NCI-H774 (cell line): ENCODE measurements at places on chromosomes 7 and 10.

GRCh38 chr7:118152149-118152548 lies 31.8 kb upstream of the LSM8 start:
- no peak for DNase-seq

GRCh38 chr7:1059200-1060091 lies 15.1 kb downstream of the GPR146 start:
- DNase-seq = no peak

- DNase-seq = no peak
Measured at GRCh38 chr7:55953707-55954475, 2.2 kb downstream of the MRPS17 start.

GRCh38 chr10:21015851-21016250 lies 118.7 kb upstream of the NEBL start:
- no peak for DNase-seq

DNA sequence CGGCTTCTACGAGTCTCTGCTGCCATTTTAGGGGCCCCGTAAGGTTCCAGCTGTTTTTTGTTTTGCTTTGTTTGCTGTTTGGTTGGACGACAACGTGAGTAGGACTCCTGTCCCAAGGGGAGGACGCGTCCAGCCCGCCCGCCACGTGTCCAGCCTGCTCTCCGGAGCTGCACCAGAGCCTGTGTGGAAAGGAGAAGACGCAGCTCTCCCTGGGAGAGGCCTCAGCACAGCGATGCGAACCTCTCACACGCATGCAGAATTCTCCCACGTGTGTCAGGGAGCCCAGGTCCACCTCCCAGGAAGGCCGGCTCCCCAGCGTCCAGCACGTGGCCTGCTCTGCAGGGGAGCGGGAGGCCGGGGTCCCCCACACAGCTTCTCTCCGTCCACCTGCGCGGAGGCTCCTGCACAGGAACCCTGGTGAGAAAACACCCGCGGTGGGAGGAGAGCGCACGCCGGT lies 36.4 kb upstream of the DNAJB6 start:
- no peak for DNase-seq

- peak; percentile 51 for DNase-seq
Measured at GRCh38 chr10:104862-105565, 30.2 kb upstream of the ZMYND11 start.

- DNase-seq = no peak
Measured at GRCh38 chr10:100325158-100325557, 4.9 kb downstream of the PKD2L1 start.

DNA sequence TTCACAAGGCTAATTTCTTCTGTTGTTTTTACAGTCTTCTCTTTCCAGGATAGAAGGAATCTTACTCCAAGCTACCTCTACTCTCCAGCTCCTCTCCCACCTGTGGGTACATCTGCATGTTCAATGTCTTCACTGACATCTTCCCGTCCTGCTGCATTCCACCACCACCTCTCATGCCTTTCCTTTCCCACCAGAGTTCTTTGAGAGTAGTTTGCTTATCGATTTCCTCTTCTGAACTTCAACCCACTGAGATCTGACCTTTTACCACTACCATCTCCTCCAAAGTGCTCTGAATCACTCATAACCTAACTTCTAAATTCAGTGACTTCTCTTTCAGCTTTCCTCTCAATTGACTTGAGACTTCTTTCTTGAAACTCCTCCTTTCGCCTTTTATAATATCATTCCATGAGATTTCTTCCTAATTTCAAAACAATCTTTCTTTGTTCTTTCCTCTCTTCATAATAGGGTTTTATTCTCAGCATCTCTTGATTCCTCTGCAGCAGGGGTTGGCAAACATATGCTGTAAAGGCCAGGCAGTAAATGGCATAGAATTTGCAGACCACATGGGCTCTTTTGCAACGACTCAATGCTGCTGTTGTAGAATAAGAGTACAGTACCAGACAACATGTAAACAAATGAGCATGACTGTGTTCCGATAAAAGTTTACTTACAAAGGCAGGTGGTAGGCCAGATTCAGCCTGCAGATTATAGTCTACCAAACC lies 22.1 kb downstream of the ACSL5 start:
- DNase-seq = no peak

- no peak for DNase-seq
Measured at GRCh38 chr7:125136755-125137532, 207.3 kb upstream of the POT1 start.

DNA sequence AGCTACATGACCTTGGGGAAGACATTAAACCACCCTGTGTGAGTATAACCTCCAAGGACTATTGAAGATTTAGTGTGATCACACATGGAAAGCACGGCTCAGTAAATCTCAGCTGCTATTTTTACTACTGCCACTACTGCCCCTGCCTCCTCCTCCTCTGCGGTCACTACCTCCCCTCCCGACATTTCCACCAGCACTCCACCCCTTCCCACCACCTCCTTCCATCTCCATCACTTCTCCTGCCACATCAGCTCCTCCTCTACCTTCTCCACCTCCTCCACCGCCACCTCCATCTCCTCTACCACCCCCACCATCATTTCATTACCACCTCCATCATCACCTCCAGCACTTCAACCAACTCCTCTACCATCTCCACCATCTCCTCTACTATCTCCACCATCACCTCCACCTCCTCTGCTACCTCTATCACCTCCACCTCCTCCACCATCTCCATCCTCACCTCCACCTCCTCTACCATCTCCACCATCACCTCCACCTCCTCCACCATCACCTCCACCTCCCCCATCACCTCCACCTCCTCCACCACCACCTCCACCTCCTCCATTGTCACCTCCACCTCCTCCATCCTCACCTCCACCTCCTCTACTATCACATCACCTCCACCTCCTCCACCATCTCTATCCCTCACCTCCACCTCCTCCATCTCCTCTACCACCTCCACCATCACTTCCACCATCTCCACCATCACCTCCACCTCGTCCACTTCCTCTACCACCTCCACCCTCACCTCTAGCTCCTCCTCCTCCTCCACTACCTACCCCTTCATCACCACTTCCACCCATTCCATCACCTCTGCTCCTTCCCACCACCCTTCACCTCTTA lies 69.4 kb downstream of the GRB10 start:
- no peak for DNase-seq

- no peak for DNase-seq
Measured at GRCh38 chr7:139038691-139039090, 2.8 kb upstream of the ZC3HAV1L start.

- DNase-seq = no peak
Measured at GRCh38 chr7:90210981-90211380, 559 bp upstream of the STEAP2 start.

DNA sequence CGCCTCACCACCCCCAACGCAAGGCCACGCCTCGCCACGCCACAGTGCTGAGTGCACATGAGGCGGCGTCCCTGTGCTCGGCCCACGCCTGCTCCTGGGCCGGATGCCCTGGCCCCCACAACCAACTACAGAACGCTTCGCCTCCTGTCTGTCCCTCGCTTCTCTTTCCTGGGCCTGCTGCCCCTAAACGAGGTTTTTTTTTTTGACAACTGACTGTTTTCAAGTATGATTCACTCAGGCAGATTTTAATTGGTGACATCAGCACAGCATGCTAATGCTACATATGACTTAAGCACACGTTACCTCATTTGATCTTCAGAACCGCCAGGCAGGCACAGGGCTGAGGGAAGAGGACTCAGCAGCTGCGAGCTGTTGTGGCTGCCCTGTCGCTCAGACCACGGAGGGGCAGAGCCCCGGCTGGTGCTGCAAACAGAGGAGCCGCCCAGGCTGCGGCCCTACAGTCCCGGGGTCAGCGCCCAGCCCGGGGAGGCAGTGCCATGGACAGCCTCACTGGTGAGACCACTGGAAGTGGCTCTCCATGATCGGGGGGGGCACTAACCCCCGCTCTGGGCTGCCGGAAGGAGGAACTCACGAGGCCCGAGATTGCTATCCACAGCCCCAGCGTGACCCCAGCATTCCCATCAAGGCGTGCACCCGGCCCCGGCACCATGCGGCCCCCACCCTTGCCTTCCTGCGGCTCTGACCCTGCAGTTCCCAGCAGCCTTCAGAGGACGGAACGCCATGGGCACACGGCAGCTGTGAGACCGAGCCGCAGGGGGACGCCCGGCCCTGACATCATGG lies 212.8 kb downstream of the MAD1L1 start:
- DNase-seq = no peak

GRCh38 chr7:107744345-107744750 lies 406 bp downstream of the CBLL1 start:
- peak; percentile 46 for DNase-seq

DNA sequence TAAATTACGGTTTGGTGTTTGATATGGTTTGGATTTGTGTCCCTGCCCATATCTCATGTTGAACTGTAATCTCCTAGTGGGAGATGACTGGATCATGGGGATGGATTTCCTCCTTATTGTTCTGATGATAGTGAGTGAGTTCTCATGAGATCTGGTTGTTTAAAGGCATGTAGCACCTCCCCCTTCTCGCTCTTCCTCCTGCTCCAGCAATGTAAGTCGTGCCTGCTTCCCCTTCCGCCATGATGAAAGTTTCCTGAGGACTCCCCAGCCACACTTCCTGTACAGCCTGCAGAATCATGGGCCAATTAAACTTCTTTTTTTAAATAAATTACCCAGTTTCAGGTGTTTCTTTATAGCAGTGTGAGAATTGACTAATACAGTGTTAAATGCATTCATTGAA lies 116.6 kb downstream of the DOCK4 start:
- no peak for DNase-seq

DNA sequence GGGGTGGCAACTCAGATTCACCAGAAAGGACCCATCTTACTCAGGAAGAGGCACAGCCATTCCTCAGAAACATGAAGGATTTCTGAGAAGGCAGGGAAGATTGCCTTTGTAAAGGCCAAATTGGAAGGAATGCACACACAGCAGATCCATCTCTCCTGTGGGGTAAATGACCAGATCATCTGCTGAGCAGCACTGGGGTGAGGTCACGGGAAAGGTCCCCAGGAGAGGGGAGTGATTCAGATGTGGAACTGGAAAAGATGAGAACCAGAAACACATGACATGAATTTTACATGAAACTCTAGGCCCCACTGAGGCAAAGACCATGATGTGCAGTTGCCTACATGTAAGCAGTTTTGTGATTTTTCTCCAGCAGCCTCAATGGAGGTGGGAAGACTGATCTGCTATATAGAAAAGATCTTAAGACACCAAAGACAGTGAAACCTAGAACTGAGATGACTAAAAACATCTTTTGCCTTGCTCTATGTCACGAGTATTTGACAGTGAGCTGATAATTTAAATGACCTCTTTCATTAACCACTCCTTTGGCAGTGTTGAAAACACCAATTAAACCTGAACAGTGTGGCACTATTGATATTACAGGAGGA lies 91.6 kb downstream of the AMPH start:
- DNase-seq = no peak

DNA sequence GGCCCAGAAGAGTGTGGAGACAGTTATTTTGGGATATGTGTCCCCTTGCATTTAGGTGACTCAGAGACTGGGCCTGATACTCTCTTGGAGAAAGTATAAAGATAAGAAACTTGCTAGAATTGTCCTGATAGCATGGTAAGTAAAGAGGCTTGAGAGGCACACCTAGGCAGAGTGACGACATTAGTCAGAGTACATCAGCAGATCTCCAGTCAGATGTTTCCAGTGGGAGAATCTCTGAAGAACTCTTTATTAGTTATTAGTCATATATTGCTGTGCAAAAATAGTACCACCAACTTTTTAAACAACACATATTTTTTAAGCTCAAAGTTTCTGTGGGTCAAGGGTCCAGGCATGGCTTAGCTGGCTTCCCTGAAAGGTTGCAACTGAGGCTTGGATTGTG lies 182.6 kb downstream of the NEBL start:
- DNase-seq = no peak

- DNase-seq = peak; percentile 40
Measured at GRCh38 chr7:55127622-55128081, 108.8 kb downstream of the EGFR start.

DNA sequence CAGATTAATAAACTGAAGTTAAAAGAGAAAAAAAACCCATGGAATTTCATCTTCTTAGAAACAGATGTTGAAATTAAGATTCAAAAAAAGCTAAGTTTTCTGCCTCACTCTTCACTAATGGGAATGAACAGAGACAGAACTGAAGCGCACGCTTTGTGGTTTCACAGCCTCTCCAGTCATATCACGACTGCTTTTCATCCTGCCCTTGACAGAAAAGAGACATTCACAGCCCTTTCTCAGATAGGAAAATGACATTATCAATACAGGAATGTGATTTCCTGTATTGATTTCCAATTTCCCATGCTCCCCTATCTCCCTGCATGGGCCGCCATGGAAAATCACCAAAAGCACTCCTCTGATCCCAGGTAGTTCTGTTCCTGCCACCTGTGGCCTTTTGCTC lies 108.2 kb downstream of the PFKFB3 start:
- DNase-seq = no peak
